Ovary (tissue), 10 donors: ENCODE measurements at places on chromosomes 4 and X. TPM values are rescaled to one million over a fixed set of nuclear protein-coding genes. Genes with fewer than 3 reads are reported as not detected.

The IKBKG gene
- 28.6 TPM for total RNA-seq

The BGN gene
- 72.3 TPM for total RNA-seq

The DKK2 gene
- total RNA-seq: 0.30 TPM

The CT55 gene
- not detected for total RNA-seq

The JADE3 gene
- total RNA-seq: 16.8 TPM

- H3K27ac ChIP-seq: no peak overlapping the region
- H3K4me1 ChIP-seq: no peaks in the 10 kb centered on the region
- DNase-seq: no peak
- no peaks in the 10 kb centered on the region for H3K27me3 ChIP-seq
- no peak overlapping the region for H3K4me3 ChIP-seq
Observed at GRCh38 chrX:8027827-8028226, 100.6 kb upstream of the PNPLA4 start.

DNA sequence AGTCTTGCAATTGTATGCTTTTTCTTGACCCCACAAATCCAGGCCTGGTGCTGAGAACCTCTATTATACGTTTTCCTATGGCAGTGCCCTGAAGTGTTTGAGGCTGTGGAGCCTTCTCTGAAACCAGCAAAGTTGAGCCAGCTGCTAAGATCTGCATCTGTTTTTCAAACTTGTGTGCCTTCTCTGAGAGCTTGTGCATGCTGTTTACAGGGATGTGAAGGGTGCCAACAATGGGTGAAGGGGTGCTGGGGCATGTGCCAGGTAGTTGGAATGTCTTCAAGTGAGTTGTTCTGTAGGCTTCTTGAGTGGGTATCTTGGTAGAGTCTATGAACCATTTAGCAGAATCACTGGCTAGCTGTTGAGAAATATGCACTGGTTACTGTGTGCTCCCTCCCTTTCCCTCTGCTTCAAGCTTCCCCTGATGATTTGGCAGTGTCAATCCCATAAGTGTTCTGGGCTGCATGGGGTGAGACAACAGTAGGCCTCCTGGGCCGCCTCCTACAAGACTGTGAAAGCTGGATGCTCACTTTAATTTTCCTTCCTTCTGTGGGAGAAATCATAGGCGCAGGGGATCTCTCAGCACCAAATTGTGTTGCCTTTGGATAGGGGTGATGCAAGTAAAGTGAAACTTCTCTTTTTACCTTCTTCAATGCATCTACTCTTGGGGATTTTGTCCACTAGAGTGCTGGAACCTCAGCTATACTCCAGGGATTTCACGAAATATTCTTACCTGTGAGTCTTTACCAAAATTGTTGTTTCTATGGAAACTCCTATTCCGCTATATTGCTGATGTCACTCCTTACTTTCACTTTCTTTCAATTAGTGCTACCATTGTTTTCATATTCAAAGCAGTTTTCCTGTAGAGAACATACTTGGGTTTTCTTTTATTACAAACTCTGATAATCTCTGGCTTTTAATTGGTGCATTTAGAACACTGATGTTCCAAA, 30.0 kb downstream of the ITM2A start:
- H3K36me3 ChIP-seq: no peaks in the 10 kb centered on the region
- no peaks in the 10 kb centered on the region for H3K4me1 ChIP-seq
- DNase-seq: no peak
